ENCODE measurements at places on chromosomes 7 and 10.

DNA sequence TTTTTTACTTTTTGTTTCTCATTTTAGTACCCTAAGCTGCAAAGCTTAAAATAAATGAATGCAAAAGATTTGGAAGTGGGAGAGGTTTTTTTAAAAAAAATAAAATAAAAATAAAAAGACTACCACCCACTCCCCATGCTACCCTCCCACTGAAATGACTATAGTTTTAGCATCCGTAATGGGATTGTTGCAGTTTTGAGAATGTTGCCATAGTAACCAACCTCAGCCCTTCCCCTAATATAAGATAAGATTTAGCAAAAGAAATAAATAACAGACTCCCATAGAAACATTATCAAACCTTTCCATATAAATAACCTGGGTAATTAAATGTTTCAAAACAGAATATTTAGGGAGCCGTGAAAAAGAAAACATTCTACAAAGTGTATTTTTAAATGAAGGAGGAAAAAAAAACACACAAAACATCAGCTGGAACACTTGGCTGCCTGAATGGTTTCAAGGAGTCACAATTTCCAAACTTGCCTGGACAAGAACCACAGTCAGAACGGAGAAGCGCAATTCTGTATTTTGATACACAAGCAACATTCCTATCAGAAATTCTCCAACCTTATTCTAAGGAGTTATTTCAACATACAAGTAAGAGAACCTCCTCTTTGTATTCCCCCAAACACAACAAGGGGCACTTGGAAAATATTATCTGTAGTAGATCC lies 57.4 kb downstream of the DGKI start:
- DNase-seq, result no peak

- no peak for DNase-seq
These were observed 109.9 kb downstream of the ATXN7L1 start for GRCh38 chr7:105766421-105767073.

GRCh38 chr7:36019538-36019937 lies 133.5 kb upstream of the EEPD1 start:
- no peak for DNase-seq

- no peak for DNase-seq
These were observed 92.0 kb upstream of the PRR15 start for GRCh38 chr7:29471444-29472138.

DNA sequence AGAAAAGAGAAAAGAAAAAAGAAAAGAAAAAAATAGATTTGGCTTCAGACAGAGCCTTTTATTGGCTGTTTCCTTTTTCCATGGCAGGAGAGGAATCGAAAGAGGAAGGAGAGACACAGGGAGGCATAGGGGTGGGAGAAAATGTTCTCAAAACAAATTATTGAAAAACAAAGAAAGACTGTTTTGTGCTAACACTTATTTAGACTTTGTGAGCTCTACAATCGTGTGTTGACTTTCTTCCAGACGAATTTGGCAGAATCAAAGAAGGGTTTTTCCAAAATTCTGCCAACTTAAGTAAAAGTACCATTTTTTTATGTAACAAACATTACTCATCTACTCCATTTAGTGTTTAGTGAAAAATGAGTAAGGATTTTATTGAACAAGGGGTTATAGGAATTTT lies 982.2 kb downstream of the REEP3 start:
- no peak for DNase-seq

- DNase-seq, result no peak
These were observed 54.9 kb upstream of the SDK1 start for GRCh38 chr7:3246127-3246526.

GRCh38 chr10:52984169-52984568 lies 211.6 kb upstream of the MBL2 start:
- no peak for DNase-seq

GRCh38 chr10:92244796-92245195 lies 46.1 kb downstream of the CPEB3 start:
- no peak for DNase-seq

- no peak for DNase-seq
These were observed 155.7 kb downstream of the TCERG1L start for GRCh38 chr10:131155876-131156230.

- DNase-seq, result no peak
These were observed 263.2 kb downstream of the POU6F2 start for GRCh38 chr7:39240864-39241263.

DNA sequence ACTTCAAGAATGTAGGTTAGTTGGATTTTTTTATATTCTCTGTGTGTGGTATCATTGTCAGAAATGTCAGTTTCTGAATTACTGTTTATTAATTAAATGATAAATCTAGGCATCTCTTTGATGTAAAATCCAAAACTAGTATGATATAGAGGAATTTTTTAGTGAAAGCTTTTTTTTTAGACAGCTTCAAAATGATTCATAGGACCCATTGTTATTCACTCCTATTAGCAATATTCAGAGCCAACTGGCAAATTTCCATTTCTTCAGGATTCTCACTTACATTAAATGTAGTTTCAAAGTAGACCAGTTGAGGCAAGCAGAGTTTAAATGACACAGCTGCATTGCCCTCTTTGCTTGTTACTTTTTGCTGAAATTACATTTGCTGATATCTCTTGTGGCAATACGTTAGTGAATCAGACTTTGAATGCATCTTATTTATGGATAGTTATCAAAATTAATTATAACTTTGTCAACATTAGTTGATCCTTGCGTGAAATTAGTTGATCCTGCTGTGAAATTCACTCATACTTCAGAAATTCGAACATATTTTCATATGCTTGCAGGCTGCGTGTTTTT lies 20.3 kb downstream of the ZNF277 start:
- no peak for DNase-seq

DNA sequence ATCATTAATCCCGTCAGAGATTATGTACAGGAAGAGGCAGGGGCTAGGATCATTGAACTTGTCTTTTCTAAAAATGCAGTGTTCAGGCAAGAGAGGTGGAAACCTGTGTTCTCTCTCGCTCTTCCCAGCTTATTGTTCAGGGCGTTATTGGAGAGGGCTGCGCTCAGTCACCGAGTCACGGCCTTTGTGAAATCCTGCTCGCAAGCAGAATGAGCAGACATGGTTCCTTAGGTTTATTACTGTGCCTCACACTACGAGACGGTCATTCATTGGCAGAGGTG lies 631 bp upstream of the PRKRIP1 start:
- no peak for DNase-seq

- DNase-seq, result peak; percentile 19
These were observed 497.8 kb downstream of the DNAJB6 start for GRCh38 chr7:157834501-157835163.

DNA sequence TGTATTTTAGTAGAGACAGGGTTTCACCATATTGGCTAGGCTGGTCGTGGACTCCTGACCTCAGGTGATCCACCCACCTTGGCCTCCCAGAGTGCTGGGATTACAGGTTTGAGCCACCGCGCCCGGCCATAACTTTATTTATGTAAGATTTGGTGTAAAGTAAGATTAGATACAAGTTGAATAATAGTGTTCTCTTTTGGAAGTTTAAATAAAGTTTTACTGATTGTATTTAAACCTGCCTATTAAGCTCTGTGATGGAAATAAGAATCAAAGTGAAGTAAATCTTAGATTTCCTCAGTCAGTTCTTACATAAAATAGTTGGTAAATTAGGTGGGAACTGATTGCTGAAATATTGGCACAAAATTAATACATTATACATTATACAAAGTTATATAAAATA lies 86.0 kb downstream of the MKLN1 start:
- no peak for DNase-seq

- DNase-seq, result no peak
These were observed 36.7 kb downstream of the NKX2-3 start for GRCh38 chr10:99569253-99569939.

- no peak for DNase-seq
These were observed 562.9 kb upstream of the NRP1 start for GRCh38 chr10:33897291-33897752.

- DNase-seq, result no peak
These were observed 357.9 kb downstream of the PTEN start for GRCh38 chr10:88221010-88221973.

GRCh38 chr10:77157248-77158019 lies 480.2 kb downstream of the KCNMA1 start:
- no peak for DNase-seq

- DNase-seq, result no peak
These were observed 29.5 kb downstream of the SMNDC1 start for GRCh38 chr10:110275128-110275729.

- no peak for DNase-seq
These were observed 91.2 kb downstream of the FAM13C start for GRCh38 chr10:59271160-59271559.

Measured in inflammatory macrophage (primary cell).